Hair follicular keratinocyte (primary cell): ENCODE measurements at places on chromosomes 6 and 20. TPM values are rescaled to one million over a fixed set of nuclear protein-coding genes. Genes with fewer than 3 reads are reported as not detected.

CCN6 gene
- 0.31 and 2.7 TPM in 2 replicates for total RNA-seq

AIG1 gene
- 55.1 and 83.3 TPM in 2 replicates for total RNA-seq

CST5 gene
- total RNA-seq: not detected in 2 replicates

NKX2-4 gene
- total RNA-seq: not detected in 2 replicates

IRF4 gene
- not detected in 2 replicates for total RNA-seq

GSTA2 gene
- not detected in 2 replicates for total RNA-seq

NNAT gene
- total RNA-seq: 0.30 TPM in 1 of 2 replicates, not detected in the other

GSTA3 gene
- total RNA-seq: not detected in 2 replicates

SLC26A8 gene
- total RNA-seq: not detected in 2 replicates

TRIM38 gene
- 2.5 and 3.0 TPM in 2 replicates for total RNA-seq

DPM1 gene
- 50.2 and 100 TPM in 2 replicates for total RNA-seq

TLDC2 gene
- not detected in 2 replicates for total RNA-seq

HSD17B8 gene
- total RNA-seq: 27.4 and 46.2 TPM in 2 replicates

ARFGEF2 gene
- 14.1 and 15.8 TPM in 2 replicates for total RNA-seq

TRAPPC3L gene
- total RNA-seq: 0.70 TPM in 1 of 2 replicates, not detected in the other

TASP1 gene
- total RNA-seq: 7.4 and 10.6 TPM in 2 replicates

COL9A1 gene
- total RNA-seq: not detected in 2 replicates

TGM3 gene
- total RNA-seq: not detected in 2 replicates

UFL1 gene
- total RNA-seq: 20.0 and 22.3 TPM in 2 replicates

NRSN1 gene
- not detected in 2 replicates for total RNA-seq

BPIFB2 gene
- not detected in 2 replicates for total RNA-seq

UBR2 gene
- total RNA-seq: 11.5 and 13.6 TPM in 2 replicates

PKIB gene
- 0.87 and 1.1 TPM in 2 replicates for total RNA-seq

TNF gene
- total RNA-seq: 3.3 and 4.5 TPM in 2 replicates

OR12D3 gene
- total RNA-seq: not detected in 2 replicates

ASXL1 gene
- total RNA-seq: 11.8 and 13.0 TPM in 2 replicates

EEF1E1 gene
- total RNA-seq: 78.9 and 114 TPM in 2 replicates
